GM19239 (cell line): ENCODE measurements at places on chromosomes 13 and 19.

GRCh38 chr13:30690282-30691188, 44.8 kb upstream of the ALOX5AP start:
- DNase-seq, result no peak

DNA sequence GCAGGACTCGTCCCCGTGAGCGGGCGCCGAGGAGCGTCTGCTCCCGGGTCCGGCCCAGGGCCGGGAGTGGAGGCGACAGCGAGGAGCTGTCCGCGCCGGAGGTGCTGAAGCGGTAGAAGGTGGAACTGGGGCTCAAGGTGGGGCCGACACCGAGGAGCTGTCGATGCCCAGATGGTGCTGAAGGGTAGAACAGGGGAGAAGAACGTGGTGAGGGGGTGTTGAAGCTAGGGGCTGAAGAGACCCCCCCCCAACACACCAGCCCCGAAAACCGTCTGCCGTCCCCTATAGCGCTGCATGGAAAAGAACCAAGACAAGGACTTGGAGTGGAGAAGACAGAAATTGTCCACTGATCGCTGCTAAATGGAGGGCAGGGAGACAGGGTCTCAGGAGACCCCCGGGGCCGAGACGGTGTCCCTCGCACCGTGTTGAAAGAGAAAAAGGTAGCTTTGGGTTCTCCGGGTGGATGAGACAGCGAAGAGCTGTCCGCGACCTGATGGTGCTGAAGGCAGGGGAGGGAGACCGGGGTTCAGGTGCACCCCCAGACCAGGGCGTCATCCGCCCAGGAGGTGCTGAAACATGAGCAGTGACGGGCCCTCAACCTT, 7.1 kb upstream of the PDE4C start:
- DNase-seq, result peak; percentile 58

- DNase-seq, result no peak
Measured at GRCh38 chr19:46978171-46978869, 41.3 kb upstream of the NPAS1 start.

DNA sequence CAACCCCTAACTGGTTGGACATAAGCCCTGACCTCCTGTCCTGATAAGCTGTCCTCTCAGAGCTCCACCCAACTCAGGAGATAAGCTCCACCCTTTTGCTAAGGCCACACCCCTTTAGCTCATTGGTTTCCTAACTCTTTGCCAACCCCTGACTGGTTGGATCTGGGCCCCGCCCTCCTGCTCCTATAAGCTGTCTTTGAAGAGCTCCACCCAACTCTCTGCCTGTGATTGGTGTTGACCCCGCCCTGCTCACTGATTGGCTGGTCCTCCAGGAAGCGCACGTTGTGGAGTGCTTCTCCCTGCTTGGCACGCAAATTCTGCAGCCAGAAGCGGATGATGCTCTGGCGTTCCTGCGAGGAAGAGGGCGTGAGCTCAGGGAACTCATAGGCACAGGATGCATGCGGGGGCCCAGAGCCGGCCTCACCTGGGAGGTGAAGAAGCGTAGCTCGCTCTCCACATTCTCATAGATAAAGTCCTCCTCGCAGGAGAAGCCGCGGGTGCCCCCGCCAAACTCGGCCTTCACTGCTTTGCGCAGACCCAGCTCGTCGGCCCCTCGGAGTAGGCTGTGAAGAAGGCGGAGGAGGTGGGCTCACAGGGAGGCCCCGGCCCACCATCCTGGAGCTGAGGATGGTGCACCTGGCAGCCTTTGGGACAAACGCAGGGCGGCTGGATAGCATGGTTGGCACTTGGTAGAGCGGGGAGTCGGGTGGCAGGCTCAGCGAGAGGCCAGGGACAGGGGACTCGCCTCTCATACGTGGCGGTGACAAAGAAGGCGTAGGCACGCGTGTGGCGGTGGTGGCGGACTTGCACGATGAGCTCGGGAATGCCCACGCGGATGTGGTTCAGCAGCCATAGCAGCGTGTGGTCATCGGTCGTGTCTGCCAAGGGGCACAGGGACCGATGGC, 1.7 kb downstream of the ANO8 start:
- DNase-seq, result no peak

DNA sequence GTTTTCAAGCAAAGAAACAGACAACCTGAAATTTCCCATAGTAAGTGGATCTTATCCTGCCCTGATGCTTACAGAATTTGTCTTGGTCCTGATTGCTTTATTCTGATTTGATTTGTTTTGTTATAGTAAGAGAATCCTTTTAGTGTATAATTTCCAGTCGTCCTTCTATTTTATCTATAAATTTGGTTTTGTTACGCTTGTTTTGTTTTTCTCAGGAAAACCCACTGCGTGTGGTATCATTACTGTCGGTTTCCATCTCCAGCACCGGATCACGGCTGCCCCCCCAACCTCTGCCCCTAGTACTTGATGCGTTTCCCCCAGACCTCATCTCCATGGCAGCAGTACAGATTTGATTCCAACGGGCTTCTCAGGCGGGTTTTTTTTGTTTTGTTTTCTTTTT, 58.0 kb upstream of the PDCD5 start:
- no peak for DNase-seq

- DNase-seq, result no peak
Measured at GRCh38 chr13:113902986-113903775, 39.3 kb upstream of the GAS6 start.

- DNase-seq, result no peak
Measured at GRCh38 chr13:107665926-107666458, 549.3 kb downstream of the LIG4 start.

GRCh38 chr13:83248751-83249150, 633.5 kb downstream of the SLITRK1 start:
- DNase-seq, result no peak

- peak; percentile 52 for DNase-seq
Measured at GRCh38 chr19:51621178-51621577, 9.0 kb downstream of the SIGLEC5 start.

DNA sequence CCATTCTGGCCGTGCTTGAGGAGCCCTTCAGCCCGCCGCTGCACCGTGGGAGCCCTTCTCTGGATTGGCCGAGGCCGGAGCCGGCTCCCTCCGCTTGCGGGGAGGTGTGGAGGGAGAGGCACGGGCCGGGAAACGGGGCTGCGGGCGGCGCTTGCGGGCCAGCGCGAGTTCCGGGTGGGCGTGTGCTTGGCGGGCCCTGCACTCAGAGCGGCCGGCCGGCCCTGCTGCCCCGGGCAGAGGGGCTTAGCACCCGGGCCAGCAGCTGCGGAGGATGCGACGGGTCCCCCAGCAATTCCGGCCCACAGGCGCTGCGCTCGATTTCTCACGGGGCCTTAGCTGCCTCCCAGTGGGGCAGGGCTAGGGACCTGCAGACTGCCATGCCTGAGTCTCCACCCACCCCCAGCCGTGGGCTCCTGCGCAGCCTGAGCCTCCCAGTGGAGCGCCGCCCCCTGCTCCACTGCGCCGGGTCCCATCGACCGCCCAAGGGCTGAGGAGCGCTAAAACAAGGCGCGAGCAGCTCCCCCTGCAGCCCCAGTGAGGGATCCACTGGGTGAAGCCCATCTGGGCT, 76.5 kb downstream of the PCDH20 start:
- DNase-seq, result no peak

GRCh38 chr13:74301258-74301935, 167.2 kb upstream of the KLF12 start:
- no peak for DNase-seq

DNA sequence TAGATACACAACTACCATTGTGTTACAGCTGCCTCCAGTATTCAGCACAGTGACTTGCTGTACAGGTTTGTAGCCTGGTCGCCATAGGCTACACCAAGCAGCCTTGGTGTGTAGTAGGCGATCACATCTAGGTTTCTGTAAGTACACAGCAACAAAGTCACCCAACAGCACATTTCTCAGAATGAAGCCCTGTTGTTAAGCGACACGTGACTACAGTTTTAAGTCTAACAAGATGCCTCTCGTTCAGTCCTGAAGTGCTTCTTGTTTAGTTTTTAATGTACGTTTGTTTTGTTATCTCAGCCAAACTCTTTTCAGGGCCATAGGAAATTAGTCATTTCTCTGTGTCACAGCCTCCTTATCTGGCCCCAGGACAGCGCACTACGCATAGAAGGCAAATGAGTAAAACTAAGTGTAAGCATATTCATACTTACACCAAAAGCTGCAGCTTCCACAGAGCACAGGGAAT, 50.0 kb upstream of the GPR183 start:
- DNase-seq, result no peak

GRCh38 chr19:48113190-48113917, 2.7 kb upstream of the PLA2G4C start:
- no peak for DNase-seq

GRCh38 chr19:7516878-7517277, 975 bp downstream of the ZNF358 start:
- no peak for DNase-seq

DNA sequence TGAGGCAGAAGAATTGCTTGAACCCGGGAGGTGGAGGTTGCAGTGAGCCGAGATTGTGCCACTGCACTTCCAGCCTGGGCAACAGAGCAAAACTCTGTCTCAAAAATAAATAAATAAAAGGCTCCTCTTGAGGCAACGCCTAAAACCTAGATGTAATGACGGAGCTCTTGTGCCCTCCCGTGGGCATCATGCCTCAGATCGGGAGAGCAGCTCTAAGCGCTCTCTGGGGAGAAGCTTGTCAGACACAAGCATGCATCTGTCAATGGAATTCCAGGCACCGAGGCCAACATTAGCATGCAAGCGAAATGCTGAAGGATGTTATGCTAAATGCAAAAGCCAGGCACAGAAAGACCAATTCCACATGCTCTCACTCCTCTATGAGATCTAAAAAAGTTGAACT, 45.6 kb upstream of the MRI1 start:
- no peak for DNase-seq

DNA sequence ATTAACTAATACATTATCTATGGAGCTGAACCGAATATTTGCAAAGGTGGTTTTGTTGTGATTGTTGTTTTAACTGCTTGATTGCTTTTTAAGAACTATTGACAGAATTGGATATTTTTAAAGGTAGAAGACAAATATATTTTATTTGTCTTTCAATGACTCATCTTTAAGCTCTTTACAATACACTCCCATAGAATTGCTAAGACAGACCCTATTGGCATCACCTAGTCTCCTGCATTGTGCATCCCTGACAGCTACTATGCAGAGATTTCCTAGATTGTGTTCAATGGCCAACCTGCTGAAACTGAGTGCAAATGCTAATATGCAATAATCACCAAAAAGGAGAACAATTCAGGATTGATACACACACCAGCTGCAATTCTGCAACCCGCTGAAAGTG, 19.7 kb upstream of the SCEL start:
- no peak for DNase-seq

DNA sequence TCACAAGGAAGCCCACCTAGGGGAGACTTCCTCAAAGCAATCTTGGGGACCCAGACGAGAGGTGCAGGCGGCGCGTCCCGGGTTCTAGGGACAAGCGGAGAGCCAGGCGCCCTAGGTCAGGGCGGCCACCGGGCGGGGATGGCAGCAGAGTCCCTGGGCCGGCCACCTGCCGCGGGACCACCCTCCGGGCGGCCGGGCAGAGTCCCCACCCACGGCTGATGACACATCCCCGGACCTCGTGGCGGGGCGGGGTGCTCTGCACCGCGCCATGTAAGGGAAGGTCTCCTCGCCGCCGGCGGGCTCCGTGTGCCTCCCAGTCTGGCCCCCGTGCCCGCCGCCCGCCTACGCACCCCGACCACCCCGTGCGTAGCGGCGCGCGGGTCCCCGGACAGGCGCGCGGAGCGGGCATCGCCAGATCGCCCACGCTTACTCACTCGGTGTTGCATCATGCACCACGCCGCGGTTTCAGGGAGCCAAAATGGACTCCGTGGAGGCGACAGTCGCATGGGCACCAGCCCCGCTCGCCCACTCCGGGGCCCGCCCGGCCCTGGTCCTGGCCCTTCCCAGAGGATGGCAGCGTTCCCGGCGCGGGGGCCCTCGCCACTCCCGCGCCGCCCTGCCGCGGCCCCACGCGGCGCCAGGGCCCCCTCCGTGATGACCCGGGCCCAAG, 643 bp downstream of the SLC7A1 start:
- peak; percentile 42 for DNase-seq

- DNase-seq, result no peak
Measured at GRCh38 chr19:5632241-5632612, 9.3 kb downstream of the SAFB start.

DNA sequence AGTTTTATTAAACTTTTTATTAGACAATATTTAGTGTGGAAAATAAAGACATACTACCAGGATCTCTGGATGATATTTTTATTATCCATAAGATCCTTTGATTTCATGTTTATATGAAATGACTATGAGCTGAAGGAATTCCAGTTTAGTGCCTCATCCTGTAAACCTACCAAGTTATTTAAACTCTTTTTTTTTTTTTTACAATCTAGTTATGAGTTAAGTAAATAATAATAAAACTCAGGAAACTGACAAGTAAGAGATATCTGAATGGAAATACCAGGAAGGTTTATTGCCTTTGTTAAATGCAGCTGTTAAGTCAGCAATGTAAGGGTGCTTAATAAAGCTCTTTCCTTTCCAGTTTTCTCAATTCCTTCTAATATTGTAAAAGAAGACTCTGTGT, 53.9 kb downstream of the RXFP2 start:
- no peak for DNase-seq

DNA sequence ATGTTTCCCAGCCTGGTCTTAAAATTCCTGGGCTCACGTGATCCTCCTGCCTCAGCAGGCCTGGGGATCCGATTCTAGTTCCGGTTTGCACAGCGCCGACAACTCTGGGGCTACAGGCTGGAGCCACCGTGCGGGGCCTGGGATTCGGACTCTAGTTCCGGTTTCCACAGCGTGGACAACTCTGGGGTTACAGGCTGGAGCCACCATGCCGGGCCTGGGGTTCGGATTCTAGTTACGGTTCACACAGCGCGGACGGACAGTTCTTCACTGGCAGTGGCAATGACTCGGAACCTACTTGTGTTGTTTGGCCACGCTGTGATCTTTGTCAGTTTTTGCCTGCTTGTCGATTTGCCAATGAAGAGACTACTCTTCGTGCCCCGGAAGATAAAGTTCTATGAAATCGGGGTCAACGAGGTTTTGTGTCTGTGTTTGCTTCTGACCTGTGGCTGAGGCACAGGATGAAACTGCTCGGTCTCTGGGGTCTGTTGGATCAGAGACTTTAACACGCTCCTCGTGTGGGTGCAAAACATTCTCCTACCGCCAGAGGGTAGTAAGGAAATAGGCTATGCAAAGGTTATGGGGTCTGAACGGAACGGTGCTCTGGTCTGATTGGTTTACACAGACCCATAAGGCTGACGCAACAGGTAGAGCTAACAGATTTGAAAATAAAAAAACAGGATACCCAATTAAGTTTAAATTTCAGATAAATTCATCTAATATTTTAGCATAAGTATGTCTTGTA, 12.1 kb upstream of the ZSCAN1 start:
- no peak for DNase-seq

DNA sequence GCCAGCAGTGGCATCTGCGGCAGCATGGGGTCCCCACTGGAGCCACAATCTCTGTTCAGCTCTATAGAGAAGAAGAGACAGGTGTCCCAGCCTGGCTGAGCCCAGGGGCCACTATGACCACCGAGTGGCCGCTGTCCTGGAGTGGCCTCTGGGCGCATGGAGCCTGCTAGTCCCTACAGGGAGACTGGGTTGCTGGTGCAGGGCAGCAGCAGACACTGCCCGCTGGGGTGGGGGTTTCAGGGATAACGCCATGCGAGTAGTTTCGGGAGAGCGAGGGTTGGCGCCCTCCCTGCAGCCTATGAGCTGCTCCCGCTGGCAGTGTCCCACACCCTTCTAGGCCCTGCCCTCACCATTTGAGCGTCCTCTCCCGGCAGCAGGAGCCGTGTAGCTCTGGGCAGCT, 10.9 kb upstream of the TEKTIP1 start:
- no peak for DNase-seq
